ENCODE measurements at places on chromosomes 5 and 9.

- no peak for DNase-seq
These were observed 28.5 kb upstream of the PUM3 start for GRCh38 chr9:2872250-2872930.

DNA sequence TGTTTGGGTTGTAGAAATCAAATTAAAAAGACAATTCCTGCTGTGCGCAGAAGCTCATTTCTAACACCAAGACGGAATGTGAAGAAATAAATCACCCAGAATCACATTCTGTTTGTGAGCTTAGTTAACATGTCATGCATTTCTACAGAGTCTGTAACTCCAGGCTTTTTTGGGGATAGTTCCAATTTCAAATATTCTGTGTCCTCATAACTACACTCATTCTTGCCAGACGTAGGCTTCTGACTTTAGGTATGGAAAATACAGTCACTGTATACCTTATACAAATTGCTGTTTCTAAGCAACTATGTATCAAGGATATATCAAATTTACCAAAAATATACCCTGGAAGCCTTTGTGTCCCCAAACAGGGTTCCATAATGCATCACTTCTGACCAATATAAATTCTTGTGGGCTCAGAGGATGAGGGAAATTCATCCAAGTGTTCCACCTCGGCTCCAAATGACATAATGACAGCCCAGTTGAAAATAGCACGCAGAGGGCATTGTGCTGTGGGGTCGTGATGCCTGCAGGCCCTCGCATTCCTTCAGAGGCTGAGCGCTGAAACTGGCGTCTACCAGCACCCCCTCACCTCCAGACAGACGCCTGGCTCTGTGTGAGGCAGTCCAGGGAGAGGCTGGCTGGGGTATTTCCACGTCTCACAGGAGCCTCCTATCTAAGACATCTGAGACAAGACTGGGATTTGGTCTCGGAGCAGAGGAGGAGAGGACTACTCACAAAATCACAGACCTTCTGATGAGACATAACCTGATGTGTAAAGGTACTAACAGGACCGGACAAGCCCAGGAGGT is 79.8 kb downstream of the KLF4 start:
- no peak for DNase-seq

DNA sequence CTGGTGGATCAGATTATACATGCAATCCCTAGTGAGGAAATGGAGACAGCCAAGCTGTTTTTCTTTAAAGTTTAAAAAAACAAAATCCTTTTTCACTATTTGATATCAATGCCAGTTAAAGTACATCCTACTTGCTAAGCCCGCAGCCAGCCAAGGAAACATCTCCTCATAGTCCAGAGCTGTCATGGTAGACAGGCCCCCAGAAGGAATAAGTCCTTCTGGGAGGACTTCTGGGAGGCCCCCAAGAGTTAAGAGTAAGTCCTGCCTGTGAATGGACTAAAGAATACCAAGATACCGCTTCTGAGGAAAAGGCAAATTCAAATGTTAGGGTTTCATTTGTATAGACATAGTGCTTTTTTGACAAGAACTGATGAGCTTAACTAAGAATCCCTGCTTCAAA is 38.3 kb downstream of the MOCS2 start:
- DNase-seq, result no peak

- no peak for DNase-seq
These were observed 464.5 kb downstream of the MTRR start for GRCh38 chr5:8333485-8333884.

DNA sequence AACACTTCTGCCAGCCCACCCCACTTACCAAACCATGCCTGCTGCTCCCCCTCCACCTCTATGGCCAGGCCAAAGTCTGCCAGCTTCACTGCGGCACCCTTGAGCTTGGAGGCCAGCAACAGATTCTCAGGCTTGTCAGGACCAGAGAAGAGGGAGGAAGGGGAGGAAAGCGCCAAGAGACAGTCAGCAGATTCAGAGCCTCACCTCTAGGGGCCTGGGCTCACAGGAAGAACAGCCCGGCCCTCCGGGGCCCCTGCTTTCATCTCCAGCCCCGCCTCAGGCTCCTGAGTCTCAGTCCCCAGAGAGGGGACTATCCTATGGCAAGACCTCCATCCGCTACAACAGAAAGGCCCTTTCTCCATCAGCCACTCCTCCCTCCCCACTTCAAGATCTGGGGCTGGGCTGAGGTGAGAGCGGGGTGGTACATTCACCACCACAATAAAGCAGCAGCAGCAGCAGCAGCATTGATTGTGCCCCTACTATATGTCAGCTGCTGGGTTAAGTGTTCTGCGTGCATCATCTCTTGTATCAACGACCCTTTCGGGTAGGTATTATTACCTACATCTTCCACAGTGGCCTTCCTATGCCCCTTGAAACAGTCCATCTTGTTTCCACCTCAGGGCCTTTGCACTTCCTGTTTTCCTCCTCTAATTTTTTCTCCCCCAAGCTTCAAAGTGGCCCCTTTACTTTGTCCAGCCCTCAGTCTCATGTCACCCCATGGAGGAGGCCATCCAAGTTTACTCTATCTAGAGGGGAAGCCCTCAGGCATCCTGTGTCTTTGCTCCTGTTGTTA is 36.0 kb downstream of the CAMK2A start:
- no peak for DNase-seq

DNA sequence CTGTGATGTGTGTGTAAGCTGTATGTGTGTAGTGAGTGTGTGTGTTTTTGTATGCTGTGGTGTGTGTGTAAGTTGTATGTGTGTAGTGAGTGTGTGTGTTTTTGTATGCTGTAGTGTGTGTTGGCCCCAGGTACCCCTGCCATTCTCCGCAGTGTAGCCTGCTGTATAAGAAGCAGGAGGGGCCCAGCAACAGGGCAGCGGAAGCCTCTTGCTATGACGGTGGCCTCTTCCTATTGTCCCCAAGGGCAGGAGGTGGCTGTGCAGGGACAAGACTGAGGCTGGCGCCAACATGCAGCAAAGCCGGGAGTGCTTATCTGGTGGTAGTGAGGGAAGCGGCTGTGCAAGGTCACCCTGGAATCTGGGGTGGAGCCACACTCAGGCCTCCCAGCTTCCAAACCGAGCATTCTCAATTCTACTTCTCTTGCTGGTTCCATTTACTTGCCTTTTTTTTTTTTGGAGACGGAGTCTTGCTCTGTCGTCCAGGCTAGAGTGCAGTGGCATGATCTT is 5.1 kb downstream of the SPAAR start:
- DNase-seq, result peak; percentile 84

DNA sequence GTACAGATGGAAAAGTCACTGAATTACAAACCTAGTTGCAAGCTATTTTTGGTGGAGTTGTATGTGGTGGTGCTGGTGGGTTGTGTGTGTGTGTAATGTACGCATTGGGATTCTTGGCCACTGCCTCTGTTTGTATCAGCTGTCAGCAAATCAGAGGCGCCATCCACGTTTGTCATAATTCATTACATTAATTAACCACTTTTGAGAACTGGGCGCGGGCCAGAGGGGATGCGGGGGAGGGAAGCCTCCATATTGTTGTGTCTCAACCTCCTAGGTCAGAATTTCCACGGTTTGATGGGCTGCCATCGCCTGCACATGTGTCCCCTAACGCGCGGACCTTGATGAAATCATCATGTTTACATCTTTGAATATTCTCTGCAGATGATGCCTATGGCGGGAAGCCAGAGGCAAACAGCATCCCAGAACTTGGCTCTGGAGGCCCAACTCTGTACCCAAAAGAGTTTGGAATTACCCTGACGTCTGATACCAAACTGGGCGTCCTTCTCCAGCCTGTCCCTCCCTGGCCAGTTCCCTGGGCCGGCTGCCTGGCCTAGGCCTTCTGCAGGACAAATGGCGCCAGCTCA is 54.9 kb downstream of the FGF18 start:
- no peak for DNase-seq

DNA sequence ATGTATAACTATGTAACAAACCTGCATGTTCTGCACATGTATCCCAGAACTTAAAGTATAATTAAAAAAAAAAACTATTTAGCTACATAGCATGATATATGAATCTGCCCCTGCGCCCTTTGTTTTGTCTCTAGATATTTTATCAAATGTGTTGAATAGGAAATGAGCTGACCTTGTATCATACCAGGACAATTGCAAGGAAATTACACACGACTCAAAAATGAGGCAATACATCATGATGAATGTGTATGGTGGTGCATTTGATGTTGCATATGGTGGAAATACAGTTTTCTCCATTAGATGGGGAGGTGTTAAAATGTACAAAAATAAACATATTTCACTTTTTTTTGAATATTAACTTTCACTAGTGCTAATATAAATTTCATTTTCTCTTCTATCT is 28.6 kb upstream of the CEP78 start:
- no peak for DNase-seq

DNA sequence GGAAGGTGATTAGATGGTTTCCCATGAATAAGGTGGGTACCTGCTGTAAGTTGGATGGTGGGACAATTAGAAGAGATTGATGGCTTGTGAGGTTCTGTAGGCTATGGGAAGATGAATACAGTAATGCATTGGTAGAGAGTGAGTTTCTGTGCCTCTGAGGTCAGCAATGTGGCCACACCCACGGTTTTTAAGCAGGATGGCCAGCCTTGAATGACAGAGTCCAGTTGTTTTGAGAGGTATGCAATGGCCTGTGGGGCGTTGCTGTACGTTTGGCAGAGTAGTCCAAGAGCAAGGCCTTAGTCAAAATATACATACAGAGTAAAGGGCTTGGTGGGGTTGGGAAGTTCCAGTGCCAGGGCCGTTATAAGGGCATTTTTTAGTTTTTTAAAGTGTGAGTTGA is 235.6 kb upstream of the C9orf72 start:
- no peak for DNase-seq

DNA sequence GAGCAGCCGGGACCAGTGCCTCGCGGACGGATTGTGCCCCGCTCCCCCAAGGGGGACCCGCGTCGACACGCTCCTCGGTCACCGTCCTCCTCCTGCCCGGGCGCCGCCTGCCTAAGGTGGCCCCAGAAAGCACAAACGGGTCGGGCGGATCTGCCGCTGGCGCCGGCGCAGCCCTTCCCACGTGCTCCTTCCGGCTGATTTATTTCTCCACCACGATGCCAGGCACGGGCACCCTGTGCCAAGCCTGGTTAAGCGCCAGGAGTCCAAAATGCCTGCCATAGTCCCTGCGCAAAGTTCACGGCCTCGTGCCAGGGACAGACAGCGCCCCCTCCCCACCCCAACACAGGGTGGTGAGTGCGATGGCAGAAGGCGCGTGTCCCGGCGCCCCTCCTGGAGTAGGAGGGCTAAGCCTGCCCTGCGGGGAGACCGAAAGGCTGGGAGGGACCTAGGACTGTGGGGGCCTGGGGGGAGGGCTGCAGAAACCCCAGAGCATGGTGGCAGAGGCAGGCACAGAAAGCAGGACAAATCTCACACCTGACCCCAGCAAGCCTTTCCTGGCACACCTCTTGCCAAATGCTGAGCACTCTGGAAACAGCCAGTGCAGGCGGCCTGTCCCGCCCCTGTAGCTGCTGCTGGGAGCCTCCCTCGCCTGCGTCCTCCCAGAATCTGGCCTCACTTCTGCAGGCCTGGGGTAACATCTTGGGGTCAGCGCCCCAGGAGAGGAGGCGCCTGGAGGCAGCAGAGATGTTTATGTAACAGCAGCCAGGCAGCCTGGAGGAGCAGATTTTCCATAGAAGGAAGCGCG is 1.1 kb upstream of the NOTCH1 start:
- peak; percentile 75 for DNase-seq
